ENCODE measurements at places on chromosomes 1 and 21. TPM values are rescaled to one million over a fixed set of nuclear protein-coding genes. Genes with fewer than 3 reads are reported as not detected.

Gene APOBEC4
- total RNA-seq = not detected

- no peak for ATAC-seq
These were observed 13.5 kb downstream of the ASAP3 start for GRCh38 chr1:23470282-23471070.

DNA sequence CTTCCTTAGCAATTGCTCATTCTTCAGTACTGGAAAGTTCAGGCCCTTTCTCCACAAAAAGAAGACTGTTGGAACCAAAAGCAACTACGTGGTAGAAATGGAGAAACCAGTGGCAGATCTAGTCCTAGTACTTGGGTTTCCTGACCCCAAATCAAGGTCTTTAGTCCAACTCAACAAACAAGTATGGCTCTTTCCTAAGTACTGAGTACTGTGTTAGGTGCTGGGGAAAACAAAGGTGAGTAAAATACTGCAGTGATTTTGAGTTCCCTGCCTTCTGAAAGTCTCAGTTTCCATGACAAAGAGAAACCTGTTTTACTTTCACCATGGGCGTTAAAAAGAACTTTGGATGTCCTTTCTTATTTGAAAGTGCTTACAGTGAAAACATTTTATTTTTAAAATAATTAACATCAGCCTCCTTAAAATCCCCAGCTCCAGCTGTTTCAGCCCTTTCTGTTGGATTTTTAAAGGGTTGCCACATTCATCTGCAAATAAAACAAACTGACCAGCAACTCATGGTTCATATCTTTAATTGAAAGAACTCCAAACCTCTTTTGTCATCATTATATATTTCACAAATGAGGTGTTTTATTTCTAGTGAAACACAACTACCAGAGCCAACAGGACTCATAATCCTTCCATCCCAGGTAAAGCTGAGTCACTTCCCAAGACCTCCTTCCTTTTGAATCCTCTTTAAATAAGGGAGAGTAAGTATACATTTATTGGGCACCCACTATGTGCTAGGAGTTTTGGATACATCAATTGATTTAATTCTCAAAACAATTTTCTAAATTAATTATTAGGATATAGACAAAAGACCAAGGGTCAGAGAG, 35.4 kb downstream of the PLPP3 start:
- no peak for ATAC-seq

- ATAC-seq = no peak
These were observed 2.0 kb downstream of the PCP4 start for GRCh38 chr21:39869141-39869818.

DNA sequence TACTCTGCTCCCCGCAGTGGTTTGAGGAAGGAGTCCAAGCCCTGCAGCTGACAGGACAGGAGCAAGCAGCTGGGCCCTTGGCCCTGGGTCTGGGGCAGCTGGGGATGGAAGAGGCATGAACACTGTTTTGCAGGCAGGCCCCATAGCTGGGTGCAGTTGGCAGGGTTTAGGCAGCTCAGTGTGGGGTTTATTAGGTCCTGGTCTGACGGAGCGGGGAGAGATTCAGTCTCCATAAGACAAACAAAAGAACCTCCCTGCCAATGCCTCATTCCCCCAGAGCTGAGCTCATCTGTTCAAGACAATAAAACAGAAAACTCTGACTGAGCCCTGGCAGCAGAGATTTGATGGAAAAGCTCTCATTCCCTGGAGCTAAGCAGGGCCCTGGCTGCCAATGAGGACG, 37.3 kb downstream of the OLFML2B start:
- no peak for ATAC-seq

DNA sequence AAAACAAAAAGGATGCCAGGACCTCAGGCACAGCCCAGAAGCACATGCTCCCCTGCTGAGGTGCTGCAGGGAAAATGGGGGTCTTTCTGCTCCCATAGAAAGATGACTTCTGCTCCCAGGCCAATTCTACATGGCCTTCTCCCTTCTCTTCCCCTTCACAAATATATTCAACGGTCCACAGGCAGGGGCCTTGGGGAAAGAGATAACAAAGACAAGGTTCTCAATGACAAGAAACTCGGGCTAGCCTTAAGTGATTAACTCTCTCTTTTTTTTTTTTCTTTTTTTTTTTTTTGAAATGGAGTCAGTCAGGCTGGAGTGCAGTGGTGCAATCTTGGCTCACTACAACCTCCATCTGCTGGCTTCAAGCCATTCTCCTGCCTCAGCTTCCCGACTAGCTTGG, 54.2 kb downstream of the H3-3A start:
- no peak for ATAC-seq

DNA sequence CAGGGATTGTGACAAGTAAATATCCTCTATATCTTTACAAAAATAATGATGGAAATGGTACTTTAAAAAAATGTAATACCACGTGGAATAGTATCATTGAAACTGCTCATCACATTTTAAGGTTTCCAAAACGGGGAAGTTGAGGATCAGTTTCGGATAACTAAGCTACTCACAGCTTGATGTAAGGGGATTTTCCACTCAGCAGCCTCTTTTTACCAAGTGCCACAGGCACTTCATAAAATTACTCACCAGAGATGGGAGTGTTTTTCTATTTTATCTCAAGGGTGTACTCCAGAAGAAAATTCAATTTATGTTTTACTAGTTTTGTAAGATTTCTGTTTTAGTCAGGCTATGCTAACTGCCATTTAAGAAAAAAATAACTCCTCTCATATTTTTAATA, 91.7 kb downstream of the TPR start:
- ATAC-seq = peak; percentile 76

Data from activated T-helper 17 cell treated with anti-CD3 and anti-CD28 coated beads, Interleukin-2, amount 50 U/mL, for 72 hours (primary cell).